ENCODE measurements at places on chromosomes 5 and 9.

- DNase-seq = peak; percentile 74
These were observed at the start of gene RUFY1 for GRCh38 chr5:179550511-179551342. TSS of gene RUFY1 (plus strand) at chr5:179550554. CDS start at chr5:179550570, 16 bp downstream.

DNA sequence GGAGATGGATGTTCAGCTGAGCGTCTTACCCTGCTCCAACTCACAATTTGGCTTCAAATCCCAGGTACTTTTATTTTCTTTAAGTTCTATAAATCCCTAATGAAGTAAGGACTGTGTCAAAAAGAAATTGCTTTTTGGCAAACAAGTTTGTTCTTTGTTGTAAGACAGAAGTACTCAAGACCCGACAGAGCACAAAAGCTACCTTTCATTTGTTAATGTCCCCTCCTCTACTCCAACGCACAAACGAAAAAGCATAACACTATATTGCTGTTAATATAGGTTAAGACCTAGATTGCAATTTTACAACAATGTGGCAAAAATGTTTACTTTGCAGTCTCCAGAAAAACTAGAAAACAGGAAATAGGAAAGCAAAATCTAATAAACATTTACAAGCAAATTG is 595.4 kb upstream of the DMAC1 start:
- DNase-seq = no peak

GRCh38 chr9:130845901-130846481 is 10.9 kb downstream of the ABL1 start:
- DNase-seq = no peak

GRCh38 chr5:95780597-95780996 is 41.9 kb downstream of the GLRX start:
- DNase-seq = no peak

DNA sequence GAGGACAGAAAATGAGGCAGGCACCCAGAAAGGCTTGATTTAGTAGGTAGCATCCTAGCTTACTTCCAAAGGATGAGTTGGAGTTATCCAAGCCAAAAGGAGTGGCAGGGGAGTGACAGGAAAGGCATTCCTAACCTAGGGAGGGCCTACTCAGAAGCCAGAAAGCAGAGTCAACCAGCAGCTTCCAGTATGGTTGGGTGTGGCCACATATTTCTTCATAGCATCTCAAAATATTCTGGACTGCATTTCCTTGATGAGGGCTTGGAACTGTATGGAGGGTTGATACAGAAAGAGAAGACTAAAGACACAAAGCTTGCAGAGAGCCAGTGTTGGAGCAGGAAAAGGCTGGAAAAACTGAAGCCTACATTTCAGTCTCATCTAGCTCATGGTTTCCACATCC is 656.8 kb upstream of the DMAC1 start:
- DNase-seq = no peak

Measured in activated T-cell treated with anti-CD3 and anti-CD28 coated beads for 1 hour (primary cell).